ENCODE measurements at places on chromosomes 5 and 9.

DNA sequence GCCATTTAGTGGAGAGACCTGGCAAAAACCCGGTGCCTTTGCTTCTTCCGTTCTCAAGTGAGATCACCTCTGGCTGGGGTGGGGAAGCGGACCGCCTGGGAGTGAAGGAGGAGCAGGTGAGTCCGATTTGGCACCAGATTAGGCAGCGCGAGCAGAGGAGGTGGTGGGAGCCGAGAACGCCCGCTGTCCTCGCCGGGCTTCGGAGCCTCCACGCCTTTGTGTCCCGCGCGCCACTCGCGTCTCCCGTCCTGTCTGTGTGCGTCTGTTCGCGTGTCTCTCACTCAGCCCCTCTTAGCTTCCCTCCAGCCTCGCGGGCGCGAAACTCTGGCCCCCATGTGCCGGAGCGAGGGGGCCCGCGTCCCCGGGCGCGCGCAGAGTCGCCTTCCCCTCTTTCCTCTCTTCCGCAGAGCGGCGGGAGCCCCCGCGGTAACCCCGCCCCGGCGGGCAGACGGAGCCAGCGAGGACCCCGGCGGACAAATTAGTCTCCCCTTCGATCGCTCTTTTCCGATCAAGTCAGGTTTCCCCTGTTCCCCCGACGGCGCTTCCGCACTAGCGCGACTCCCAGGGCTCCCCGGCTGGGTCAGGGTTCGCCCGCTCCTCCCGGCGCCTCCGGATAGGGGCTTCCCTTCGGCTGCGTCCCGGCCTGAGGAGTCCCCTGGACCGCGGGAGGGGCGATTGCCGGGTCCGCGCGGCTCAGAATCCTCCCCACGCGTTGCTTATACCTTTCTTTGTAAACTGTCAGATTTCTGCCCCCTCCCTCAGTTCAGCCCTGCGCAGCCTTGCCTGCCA is 7.1 kb downstream of the POU4F3 start:
- DNase-seq = no peak

DNA sequence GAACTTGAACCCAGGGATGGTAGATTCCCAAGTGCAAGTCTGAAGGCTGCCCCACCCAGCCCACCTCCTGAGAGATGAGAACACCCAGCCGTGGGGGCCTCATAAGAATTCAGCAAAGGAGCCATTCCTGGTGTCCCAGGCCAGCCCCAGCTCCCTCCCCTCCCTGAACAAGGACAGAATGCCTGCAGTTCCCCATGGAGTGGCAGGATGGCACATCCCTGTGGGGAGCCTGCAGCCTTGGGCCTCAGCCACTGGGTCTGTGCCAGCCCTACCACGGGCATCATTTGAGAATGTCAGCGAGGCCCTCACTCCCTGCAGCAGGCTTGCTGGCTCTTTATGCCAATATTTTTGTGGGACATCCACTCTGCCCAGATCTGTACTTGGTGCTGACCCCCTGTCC is 36.2 kb upstream of the RAPGEF1 start:
- no peak for DNase-seq

DNA sequence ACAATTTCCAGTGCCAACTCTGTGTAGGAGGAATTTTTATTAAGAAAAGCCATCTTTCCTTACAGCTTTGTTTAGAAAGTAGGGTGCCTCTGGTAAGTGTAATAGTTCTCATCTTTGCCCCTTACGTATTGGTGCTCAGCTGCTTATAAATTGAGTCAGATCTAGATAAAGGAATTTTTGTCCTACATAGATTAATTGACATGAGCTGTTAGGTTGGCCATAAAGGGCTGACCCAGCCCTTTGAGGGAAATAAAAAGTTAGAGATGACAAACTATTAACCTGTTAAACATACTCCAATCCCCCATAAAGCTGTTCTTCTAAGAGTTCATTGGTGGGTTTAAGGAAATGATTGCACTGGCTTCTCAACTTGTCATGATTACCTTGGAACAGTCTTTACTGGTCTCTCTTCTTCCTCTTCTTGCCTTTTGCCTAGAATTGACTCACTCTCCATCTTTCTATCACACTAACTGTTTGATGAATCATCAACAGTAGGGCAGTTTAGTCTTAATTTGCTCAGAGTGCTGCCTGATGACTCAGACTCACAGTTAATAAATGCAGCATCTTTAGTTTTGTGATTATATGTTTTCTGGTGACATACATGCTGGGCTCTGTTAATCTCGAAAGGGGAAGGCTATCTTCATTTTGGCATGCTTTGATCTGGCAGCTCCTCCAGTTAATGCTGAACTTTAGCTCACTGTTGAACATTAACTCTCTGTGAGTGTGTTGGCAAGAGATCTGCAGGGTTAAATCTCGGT is 51.7 kb downstream of the ARHGAP26 start:
- peak; percentile 22 for DNase-seq

GRCh38 chr5:21644032-21644431 is 1209.1 kb downstream of the CDH12 start:
- no peak for DNase-seq

- no peak for DNase-seq
Observed at GRCh38 chr5:81422671-81423070, 28.7 kb upstream of the ACOT12 start.

GRCh38 chr9:135939351-135940265 is 21.6 kb downstream of the UBAC1 start:
- peak; percentile 76 for DNase-seq

DNA sequence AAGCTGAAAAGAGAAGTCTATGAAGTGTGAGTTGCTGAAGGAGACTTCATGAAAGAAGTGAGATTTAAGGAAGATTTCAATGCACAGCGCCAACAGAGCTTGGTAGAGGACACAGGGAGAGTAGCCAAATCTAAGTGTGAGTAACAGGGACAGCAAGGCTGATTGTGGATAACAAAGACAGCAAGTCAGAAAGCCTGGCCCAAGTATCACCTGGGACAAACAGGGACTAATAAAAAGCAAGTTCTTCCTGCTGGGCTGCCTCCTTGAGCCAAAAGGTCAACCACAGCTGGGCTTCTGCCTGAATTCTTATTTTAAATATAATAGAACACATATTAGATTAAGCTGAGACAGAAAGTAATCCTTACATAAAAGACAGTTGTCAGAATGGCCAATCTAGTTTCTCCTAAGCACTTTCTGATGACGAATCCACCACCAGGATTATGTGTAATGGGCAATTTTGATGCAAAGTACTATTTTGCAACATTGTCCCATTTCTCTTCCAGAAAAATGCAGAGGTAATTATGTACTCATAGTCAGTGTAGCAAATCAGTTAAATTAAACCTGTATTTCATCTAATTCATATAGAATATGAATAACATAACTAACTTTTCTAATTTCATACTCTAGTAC is 73.8 kb downstream of the MAPKAP1 start:
- DNase-seq = no peak

DNA sequence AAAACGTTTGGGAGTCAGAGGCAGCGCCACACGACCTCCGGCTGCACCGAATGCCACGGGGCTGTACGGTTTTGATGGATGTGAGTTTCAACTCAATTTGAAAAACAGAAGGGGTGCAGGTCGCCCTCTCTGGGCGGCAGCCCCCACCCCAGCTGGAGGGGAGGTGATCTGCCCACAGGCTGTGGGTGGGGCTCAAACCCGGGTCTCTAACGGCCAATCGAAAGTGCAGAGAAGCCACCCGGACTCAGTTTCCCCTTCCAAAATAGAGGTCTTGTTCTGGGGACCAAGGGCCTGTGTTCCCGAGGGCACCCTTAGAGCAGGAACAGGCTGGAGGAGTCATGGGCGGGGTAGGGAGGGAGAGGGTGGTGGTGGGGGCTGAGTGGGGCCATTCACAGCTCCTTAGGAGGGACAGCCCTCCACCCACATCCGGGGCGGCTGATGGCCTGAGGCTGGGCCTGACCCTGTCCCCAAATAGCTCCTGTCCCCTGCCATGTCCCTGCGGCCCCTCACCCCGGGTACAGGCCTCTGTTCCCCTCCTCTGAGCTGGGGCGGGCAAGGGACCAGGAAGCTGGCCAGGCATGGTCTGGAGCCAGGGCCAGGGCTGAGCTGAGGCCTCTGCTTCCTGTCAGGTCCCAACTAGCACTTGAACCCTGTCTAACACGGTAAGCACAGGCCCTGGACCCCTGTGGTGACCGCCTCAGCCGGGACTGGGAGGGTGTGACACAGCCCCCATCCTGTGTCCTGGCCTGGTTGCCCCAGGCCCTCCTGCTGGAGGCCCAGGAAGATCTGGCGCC is 22.6 kb upstream of the NOTCH1 start:
- DNase-seq = no peak

GRCh38 chr9:128724744-128725211 is 851 bp upstream of the ZDHHC12 start:
- peak; percentile 55 for DNase-seq

DNA sequence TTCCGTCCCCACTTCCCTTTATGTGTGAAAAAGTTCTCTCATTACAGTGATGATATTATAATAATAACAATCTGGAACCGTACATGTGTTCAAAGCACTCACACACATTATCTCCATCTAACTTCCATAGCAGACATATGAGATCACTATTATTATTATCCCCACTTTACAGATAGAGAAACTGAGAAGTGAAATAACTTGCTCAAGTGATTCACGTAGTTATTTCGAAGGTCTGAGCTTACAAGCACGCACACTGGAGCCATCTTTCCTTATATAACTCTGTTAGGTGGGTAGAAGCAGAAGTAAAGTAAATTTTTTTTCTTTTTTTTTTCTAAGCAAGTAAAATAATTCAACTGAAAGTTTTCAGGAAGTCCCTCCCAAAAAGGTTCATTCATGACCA is 62.9 kb upstream of the PTGER4 start:
- no peak for DNase-seq

- no peak for DNase-seq
Observed at GRCh38 chr5:181200816-181201215, 4.2 kb downstream of the TRIM7 start.

GRCh38 chr5:137146402-137146890 is 352.7 kb downstream of the SPOCK1 start:
- no peak for DNase-seq

- DNase-seq = no peak
Observed at GRCh38 chr9:132584601-132585560, 2.5 kb downstream of the BARHL1 start.

DNA sequence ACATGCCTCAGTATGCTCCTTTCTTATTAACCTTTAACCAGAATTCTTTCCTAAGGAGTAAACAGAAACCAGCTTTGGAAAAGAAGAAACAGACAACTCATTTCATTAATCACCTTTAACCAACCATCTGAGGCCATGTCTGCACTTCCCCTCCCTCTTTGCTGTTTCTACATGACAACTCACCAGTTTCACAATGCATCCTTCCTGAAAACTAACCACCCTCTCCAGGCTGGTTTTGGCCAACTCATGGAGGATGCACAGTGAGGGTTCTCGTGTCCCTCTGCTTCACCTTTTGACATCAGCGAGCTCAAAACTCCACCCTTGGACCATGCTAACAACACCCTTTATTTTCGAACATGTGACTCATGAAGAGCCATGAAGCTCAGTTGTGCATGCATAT is 244.1 kb downstream of the ELAVL2 start:
- DNase-seq = no peak

DNA sequence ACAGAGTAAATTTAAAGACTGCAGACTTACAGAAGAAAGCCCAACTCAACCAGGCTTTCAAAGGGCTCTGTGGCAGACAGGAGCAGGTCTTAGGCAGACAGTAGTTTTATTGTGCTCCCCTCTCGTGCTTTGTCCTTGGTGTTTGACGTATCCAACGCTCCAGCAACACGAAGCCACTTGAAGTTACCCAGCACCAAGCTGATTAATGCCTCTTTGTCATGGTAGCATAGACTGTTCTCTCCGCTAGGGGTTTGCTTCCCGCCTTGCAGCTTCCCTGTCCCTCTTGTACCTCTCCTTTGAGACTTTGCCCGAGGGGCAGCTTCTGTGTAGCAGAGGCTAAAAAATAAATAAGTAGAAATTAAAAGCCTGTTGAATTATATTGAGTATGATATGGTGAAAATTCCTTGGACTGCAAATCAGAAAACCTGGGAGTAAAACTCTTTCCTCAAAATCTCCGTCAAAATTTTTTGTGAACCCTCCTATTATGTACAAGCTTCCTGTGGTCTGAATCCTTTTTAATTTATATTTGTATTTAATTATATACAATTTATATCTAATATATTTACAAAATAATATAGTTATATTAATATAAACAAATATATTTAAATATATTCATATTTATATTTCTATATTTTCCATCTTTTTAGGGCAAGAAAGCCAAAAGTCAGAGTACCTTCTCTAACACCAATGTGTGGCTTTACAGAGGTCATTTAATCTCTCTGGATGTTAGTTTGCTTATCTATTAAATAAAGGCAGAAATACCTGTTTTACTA is 405.4 kb downstream of the DMAC1 start:
- DNase-seq = no peak

- peak; percentile 75 for DNase-seq
Observed at GRCh38 chr5:170254056-170254455, 21.3 kb downstream of the C5orf58 start.

GRCh38 chr9:131467214-131467935 is 35.3 kb upstream of the POMT1 start:
- DNase-seq = no peak

GRCh38 chr9:90840696-90841095 is 39.1 kb downstream of the SYK start:
- DNase-seq = no peak

DNA sequence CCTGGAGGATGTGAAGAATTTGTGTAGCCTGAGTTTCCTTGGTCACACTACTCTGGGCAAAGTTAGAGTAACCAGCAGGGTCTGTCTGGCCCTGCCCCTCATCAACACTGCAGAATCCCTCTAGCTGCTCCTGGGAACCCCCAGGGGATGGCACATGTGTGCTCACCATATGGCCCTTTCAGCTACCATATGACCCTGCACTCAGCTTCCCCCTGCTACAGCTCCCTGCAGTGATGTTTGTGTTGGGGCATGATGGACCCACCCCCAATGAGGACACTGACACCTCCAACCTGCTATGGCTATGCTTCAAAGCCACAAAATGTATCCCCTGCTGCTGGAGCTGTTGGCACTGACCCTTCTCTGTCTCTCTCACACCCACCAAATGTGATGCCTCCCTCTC is 152.7 kb downstream of the SNX18 start:
- no peak for DNase-seq

DNA sequence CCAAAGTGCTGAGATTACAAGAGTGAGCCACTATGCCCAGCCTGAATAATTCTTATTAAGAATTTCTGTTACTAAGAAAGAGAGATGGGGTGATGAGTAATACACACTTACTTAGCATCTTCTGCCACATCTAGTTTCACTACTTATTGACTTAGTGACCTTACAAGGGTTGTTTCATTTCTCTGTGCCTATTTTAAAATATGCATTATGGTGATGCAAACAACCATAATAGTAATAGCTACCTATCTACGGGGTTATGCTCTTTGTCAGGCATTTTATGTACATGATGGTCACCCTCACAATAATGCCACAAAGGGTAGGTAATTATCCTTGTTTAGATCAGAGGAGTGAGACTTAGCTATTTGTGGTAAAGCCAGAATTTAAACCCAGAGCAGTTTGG is 499.0 kb upstream of the SGCD start:
- DNase-seq = no peak

GRCh38 chr9:18623221-18624079 is 149.5 kb downstream of the ADAMTSL1 start:
- no peak for DNase-seq

- DNase-seq = no peak
Observed at GRCh38 chr5:118354797-118355196, 633.5 kb downstream of the DTWD2 start.

GRCh38 chr9:123687246-123687751 is 242.6 kb downstream of the DENND1A start:
- no peak for DNase-seq

GRCh38 chr5:127153031-127153430 is 79.7 kb upstream of the C5orf63 start:
- no peak for DNase-seq

GRCh38 chr5:87829217-87829551 is 416.5 kb upstream of the CCNH start:
- no peak for DNase-seq

- no peak for DNase-seq
Observed at GRCh38 chr5:64158827-64159226, 6.8 kb upstream of the RNF180 start.

Measured in stimulated activated CD4-positive, alpha-beta T cell treated with anti-CD3 and anti-CD28 coated beads, Interleukin-1b, Interleukin-23, amount 100 ng/mL, for 48 hours (primary cell).